ENCODE measurements at places on chromosomes 7 and 10.

GRCh38 chr7:35749556-35749955 lies 51.3 kb upstream of the SEPTIN7 start:
- no peak for DNase-seq

DNA sequence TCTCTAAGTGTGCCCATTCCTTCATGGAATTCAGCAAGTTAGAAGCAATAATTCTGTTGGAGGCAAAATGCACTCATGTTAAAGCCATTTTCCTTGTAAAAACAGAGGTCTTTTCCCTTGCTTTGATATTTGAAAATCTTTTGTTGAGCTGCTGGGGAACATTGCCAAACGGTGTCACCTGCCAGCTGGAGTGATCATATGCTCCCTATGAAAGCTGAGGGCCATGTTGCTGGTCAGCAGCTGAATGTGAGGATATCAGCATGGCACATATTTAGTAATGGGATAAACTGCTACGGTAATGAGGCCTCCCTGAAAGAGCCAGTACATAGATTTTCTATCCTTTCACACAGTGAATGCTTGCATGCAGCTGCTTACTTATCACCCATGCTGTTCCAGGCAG lies 224.3 kb downstream of the THSD7A start:
- DNase-seq: no peak

- DNase-seq: no peak
Measured at GRCh38 chr7:130356121-130356875, 11.7 kb downstream of the CPA5 start.

- no peak for DNase-seq
Measured at GRCh38 chr7:89017695-89018094, 222.2 kb upstream of the TEX47 start.

- no peak for DNase-seq
Measured at GRCh38 chr10:29541422-29542210, 93.2 kb downstream of the SVIL start.

DNA sequence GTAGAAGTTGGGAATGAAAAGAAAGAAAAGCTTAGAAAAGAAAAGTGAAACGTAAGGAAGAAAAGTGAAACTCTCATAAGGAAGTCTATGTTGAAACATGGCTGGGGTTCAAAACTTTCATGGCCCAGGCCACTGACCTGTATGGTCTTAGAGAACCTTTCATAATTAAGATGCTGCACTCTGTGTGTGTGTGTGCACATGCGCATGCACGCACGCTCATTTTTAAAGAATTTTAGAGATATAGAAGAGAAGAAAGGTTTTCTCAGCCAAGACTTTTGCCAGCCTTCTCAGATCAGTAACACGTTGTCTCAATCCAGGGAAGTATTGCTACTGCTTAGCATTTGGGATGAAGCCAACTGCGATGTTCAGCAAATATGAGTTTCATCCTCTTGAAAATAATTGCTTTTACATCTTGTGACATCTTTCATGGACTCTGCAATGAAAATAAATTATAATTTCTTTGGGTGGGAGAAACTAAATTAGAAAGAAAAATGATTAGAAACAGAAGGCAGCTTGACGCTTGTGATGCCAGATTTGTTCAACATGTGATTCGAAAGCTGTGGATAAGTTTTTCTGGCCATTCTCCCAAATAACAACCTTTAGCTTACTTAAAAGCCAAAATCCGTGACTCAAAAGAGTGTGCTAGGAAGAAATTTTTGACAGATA lies 16.2 kb upstream of the SLC26A4 start:
- DNase-seq: no peak

DNA sequence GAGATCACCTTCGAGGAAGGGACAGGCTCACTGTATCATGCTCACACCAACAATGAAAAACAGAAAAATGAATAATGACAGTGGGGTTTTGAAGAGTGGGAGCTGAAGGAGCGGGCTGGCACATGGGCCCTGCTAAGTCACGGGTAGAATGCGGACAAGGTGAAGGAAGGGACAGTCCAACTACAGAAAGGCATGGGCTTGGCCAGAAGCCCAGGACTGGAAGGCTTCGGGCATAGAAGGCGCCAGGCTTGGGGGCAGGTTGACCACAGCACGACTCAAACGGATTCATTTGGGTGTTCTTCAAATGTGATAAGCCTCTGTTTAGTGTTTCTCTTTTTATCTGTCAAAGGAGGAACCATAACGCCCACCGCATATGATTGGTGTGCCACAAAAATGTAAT lies 509.5 kb downstream of the CCSER2 start:
- no peak for DNase-seq

DNA sequence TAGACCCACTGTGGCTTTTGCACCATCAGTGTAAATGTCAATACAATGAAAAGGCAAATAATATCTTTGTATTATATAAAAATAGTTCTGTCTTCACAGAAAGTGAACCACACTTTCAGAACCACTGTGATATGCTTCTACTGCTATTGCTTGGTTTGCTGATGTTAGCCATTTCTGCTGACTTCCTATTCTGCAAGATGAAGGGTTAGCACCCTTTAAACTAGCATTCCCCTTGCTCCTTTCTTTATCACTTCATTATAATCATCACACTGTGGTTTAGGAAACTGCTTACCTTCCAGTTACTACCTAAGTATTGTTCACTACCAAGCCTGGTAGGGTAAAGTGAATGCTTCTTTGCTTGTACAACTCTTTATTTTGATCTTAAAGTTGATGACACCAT lies 29.2 kb downstream of the MYPN start:
- no peak for DNase-seq

DNA sequence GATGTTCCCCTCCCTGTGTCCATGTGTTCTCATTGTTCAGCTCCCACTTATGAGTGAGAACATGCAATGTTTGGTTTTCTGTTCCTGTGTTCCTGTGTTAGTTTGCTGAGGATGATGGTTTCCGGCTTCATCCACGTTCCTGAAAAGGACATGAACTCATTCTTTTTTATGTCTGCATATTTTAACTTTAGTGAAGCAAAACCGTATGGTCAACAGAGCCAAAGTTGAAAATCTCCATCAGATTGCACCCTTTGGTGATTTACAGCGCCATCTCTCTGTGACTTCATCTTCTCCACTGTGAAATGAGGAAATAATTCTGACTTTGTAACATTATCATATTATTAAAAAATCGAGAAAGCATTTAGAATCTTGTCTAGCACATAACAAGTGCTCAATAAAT lies 132.3 kb upstream of the PLXDC2 start:
- no peak for DNase-seq

- DNase-seq: no peak
Measured at GRCh38 chr7:23898619-23899018, 188.6 kb downstream of the STK31 start.

DNA sequence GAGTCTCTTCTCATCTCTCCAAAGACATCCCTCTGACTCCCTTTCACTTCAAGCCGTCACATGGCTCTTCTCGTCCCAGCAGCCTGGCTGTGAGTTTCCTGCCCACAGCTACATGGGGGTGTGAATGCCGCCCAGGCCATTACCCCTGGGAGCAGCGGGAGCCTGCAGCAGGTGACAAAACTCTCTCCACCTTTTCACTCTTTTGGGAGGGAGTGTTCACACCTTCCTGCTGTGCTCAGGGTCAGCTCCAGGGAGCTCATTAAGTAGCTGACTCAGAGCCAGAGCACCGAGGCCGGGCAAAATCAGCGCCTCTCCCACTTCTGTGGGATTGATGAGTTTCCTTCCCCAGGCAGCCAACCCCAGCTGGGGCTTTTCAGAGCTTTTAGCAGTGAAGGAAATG lies 271.3 kb downstream of the TYW1 start:
- no peak for DNase-seq

- DNase-seq: no peak
Measured at GRCh38 chr7:48643431-48644013, 280.8 kb upstream of the CDC14C start.

- no peak for DNase-seq
Measured at GRCh38 chr10:78266741-78267469, 233.2 kb downstream of the RPS24 start.

DNA sequence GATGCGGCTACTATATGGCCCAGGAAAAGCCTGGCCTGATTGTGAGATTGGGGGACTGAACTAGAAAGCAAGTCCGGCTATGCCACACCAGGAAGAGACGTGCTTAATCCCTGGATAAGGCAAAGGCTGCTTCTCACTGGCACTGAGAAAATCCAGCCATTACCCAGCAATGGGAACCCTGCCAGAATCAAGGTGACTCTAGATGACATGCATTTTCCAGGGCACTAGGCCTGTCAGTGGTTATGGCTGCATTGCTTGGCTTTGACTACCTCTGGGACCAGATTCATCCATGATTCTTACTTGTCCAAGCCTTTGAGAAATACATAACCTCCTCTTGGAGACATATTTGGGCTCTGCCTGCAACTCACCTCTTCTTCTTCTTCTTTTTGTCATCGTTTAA lies 317.2 kb downstream of the GRID1 start:
- DNase-seq: no peak

DNA sequence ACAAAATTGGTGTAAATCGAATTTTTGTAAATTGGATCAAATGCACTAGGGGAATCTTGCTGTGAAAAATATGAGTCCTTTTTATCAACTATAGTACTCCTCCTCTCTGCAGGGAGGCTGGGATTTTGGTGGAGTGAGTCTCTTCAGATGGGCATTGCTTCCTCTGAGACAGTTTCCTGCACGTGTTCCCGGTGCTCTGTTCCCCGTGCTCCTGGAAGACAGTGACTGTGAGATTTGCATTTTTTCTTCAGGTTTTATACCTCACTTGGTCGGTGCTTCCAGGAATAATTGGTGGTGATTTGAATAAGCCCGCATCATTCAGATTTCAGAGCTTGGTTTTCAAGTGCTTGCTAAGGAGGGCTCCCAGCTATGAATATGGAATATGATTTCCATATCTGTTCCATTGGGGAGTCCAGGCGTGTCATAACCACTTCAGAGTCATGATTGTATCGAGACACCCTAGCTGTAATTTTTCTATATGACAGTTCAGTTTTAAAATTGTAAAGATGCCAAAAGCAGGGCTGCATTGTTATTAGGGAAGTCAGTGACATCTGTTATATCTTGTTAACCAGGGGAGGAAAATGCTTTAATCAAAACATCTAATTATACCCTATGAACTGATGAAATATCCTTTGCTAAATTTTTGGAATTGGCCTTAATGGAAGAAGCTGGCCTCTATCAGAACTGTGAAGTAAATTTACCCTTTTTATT lies 12.3 kb downstream of the AUTS2 start:
- no peak for DNase-seq

DNA sequence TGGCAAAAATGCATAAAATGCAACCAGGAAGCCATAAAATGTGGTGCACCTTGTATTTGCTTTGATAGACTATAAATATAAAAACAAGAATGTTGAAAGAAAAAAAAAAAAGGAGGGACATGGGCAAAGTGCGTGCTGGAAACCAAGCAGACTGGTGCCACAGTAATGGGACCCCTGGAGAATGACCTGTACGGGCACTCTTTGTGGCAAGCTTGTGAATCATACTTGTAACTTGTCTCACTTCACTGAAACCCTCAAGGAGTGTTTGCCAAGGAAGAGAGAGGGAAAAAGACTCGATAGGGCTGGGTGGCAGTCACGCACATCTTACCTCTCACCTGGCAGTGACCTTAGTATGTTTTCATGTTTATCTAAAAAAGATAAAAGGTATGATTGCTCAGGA lies 1183.6 kb downstream of the GATA3 start:
- DNase-seq: no peak

GRCh38 chr10:108601851-108602250 lies 1321.5 kb downstream of the XPNPEP1 start:
- DNase-seq: no peak

DNA sequence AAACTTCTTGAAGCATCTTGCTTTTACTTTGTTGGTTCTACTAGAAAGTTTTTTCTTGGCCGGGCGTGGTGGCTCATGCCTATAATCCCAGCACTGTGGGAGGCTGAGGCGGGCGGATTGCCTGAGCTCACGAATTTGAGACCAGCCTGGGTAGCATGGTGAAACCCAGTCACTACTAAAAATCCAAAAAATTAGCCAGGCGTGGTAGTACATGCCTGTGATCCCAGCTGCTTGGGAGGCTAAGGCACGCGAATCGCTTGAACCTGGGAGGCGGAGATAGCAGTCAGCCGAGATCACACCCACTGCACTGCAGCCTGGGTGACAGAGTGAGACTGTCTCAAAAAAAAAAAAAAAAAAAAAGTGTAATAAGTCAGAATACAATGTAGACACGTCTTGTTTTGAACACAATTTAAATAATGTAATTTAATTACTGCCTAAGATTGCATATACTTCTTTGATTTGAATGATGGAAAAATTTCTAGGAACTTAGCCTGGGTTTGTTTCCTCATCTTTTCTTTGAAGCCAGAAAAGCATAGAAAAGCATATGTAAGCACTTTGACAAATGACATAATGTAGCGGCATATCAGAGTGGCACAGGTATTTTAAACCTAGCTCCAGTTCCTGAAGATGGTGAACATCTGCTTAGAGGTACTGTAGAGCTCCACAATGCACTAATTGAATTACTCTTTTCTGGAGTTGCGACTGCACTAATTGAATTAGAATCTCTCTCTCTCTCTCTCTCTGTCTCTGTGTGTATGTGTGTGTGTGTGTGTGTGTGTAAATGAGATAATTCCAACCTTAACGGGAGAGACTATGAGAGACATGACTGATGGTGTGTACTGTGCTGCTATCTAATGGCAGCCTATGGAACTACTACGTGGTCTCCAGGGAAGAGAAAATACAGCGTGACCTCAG lies 87.8 kb downstream of the BTRC start:
- peak; percentile 12 for DNase-seq

GRCh38 chr7:101377189-101377736 lies 14.6 kb downstream of the COL26A1 start:
- DNase-seq: no peak

DNA sequence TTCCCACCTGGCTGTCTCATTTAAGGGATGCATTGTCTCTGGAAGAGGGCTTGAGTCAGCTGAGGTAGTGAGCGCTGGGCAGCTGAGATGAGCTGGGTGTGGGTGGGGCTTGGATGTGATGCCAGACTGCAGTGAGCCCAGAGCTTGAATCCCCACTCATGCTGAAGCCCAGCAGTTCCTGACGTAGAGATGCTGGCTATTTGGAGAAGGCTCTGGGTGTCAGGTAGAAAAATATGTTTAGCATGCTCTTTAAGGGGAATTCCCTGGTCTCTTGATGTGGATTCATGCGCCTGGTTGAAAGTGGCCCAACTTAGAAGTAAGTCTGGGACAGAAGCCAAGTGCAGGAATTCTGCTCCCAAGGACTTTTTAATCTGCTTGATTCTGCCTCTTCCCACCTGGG lies 241.5 kb upstream of the IGFBP3 start:
- DNase-seq: no peak

DNA sequence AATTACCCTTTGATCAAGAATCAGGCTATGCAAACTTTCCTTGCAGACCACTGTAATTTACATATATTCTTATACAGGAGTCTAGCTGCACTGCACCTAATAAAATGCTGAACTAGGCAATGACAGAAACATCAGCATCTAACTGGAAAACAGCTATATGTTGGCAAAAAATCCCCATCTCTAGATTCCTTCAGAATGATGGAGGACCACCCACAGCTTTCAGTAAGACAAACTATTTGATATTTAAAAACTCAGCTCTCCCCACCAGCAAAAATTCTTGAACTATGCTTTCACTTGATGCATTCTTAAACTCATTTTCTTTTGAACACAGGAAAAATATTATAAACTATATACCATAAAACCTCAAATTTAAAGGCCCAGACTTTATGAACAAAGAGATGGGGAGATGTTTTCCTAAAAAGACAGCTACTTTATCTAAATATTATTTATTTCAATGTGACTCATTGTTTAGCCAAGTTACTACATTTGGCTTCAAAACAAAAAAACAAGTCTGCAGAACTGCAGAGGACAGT lies 77.4 kb downstream of the SEMA3C start:
- DNase-seq: no peak
